Jurkat, Clone E6-1 (cell line): ENCODE measurements at places on chromosomes 3 and 15.

GRCh38 chr3:46585799-46586693 lies 19.9 kb upstream of the LRRC2 start:
- DNase-seq: no peak

GRCh38 chr3:86938416-86939105 lies 52.4 kb downstream of the VGLL3 start:
- no peak for DNase-seq

DNA sequence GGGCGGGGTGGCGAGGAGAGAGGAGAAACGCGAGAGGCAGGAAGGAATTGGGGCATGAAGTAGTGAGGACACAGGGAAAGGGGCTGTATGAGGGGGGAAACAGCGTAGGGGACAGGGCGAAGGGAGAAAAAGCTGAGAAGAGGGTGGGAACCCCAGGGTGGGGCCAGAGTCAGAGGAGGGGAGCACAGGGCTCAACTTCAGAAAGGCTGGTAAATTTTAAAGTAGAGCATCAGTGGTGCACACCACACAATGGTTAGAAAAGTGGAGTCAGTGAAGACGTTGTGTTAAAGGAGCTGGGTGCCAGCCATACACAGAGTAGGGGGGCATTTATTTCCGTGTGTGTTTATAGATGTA lies 3.0 kb upstream of the RPP25 start:
- DNase-seq: no peak

GRCh38 chr3:13261892-13262291 lies 158.2 kb downstream of the NUP210 start:
- no peak for DNase-seq
